ENCODE measurements at places on chromosomes 1 and 21.

DNA sequence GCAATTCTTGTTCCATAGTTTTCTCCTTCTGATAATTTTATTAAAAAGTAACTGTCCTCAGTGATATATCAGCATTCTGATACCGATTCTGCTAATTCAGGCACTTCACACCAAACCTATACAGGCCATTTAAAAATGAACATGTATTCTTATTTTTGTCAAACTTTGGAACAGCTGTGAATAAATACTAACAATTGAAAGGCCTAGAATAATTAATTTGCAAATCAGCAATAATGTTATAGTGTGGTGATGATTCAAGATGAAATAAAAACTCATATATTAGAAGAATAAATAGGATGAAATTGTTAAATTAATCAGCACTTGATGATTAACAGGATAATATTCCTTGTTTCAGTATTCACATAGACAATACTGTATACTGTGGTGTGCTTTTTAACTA is 9.9 kb downstream of the CDKN2C start:
- DNase-seq, result no peak

DNA sequence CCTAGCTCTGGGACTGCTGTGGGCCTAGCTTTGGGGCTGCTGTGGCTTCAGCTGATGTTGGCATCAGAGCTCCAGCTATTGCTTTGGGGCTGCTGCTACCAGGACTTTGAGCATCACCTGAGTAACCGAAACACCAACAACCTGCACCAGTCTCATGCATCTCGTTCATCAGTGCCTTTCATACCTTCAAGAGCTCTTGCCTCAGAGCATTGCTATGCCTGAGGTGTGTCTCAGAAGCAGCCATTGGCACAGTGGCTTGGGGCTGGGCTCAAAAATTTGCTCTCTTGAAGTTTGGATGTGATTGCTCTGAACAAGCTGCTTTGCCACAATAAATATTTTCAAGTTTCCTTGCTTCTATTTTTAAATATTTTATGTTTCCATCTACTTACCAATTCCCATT is 6.7 kb upstream of the LCE2D start:
- no peak for DNase-seq

- DNase-seq, result no peak
These were observed 148.4 kb downstream of the TLR5 start for GRCh38 chr1:222994511-222995235.

GRCh38 chr1:78044796-78045562 is 787 bp upstream of the GIPC2 start:
- no peak for DNase-seq

DNA sequence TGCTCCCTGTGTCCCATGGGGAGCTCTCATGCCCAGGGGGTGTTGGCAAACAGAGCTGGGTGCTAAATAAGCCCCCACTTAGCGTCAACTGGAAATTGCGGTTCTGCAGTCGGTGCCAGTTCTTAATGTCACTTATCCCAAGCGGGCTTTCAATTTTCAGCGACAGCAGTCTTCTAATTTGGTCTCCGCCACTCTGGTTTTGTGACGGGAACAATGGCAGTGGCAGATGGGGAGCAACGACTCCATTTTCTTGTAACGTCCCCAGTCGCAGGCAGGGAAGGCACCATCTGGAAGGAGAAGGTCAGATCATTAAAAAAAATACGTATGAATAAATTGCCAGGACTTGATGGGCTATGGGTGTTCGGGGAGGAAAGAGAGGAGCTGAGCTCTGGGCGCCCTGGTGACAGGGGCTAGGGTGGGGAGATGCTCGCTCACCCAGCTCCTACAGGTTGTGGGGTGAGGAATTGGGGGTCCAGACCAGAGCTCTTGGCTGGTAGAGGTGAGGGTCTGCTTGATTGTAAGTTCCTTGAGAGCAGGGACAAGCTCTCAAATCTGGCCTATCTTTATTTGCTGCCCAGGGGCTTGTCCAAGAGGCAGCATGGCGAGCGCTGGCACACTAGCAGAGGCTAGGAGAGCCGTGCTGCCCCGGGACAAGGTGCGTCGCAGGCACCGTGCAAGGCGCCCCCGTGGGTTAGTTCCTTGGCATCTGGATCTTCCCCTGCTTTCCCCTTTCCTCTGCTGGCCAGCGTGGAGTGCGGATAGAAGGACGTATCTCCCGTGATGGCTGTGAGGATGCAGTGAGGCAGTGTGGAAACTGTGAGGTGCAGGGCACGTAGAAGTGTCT is 105.8 kb downstream of the ARHGEF10L start:
- DNase-seq, result no peak

GRCh38 chr21:24205319-24205718 is 1402.0 kb downstream of the MRPL39 start:
- DNase-seq, result no peak

GRCh38 chr21:17802572-17802971 is 16.6 kb downstream of the C21orf91 start:
- no peak for DNase-seq

DNA sequence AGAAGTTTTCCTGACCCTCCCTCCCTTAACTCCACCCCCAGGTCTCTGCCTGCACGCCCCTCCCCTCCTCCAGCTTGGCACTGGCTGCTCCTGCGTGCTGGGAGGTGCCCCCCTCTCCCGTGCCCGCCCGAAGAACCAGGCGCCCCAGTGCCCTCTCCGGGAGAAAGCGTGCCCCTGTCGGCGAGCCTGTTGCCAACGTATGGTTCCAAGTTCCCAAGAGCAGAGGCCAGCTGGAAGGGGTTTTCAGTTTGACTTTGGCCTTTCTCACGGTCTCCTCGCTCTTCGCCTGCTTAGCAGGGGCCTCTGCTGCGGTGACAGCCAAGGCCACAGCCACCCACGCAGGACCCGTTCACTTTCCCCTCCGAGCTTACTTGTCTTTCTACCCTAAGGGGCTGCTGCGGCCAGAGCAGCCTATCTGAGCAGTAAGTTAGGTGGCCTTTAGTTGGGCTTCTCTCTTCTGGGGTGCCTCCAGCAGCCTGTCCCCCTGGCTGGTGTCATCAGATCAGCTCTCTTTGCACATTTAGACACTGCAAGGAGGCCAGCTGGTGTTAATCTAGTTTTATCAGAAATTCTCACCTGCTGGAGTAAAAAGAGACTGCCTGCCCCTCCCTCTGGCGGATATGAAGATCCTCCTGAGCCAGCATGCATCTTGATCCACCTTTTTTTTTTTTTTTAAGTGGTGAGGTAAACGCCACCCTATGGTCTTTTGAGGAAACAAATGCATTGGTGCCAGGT is 1.5 kb downstream of the STUM start:
- DNase-seq, result no peak

DNA sequence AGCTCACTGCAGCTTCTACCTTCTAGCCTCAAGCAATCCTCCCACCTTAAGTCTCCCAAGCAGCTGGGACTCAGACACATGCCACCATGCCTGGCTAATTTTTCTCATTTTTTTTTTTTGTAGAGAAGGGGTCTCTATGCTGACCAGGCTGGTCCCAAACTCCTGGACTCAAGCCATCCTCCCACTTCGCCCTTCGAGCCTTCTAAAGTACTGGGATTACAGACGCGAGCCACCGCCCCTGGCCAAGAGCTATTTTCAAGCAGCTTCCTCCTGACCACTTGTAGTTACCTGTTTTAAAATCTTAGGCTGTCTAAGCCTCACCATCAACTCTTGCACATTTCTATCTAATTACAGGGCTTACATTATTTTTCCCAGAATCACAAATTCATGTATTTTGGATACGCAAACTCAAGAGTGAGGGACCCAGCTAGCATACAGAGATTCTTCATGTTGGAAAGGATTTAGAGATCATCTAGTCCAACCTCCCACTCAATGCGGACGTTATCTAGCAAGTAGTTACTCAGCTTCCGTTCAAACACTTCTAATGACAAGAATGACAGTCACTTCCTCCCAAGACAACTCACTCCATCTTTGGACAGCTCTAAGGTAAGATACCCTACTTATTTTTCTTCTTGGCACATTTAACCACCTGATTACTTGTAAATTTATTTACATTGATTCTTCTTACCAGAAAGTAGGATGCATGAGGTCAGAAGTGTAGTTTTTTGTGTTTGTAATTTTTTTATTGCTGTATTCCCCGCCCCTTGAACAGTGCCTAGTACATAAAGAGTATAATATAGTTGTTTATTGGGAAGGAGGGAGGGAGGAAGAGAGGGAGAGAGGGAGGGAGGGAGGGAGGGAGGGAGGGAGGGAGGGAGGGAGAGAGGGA is 65.4 kb downstream of the LUZP1 start:
- no peak for DNase-seq
